ENCODE measurements at places on chromosomes 7 and 10. TPM values are rescaled to one million over a fixed set of nuclear protein-coding genes. Genes with fewer than 3 reads are reported as not detected.

The CHCHD1 gene
- 23.6 TPM for total RNA-seq

The SFTPA2 gene
- total RNA-seq, result not detected

The NEUROG3 gene
- not detected for total RNA-seq

The SYT15 gene
- total RNA-seq, result under 0.01 TPM
